ENCODE measurements at places on chromosomes 7 and 10.

- peak; percentile 46 for DNase-seq
Measured at GRCh38 chr10:25875556-25876165, 58.4 kb upstream of the MYO3A start.

DNA sequence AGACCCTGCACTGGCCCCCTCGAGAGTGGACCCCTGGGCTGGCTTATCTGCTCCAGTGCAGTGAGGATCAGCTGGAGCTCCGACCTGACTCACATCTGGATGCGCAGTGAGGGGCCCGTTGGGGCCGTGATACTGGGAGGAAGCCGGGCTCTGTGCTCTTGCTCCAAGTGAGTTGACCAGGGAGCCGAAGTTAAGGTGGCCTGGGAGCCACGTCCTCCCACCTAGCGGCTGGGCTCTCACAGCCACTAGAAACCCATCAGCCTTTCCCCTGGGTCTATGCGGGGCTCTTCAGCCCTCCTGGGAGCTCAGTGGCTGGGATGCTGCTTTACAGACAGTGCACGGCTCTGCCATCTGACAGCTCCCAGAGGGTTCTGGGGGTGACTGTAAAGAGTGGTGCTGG is 9.1 kb downstream of the ALKBH4 start:
- DNase-seq = no peak

GRCh38 chr10:75717126-75717916 is 285.9 kb downstream of the LRMDA start:
- DNase-seq = peak; percentile 1

- DNase-seq = no peak
Measured at GRCh38 chr10:129761197-129761972, 202.7 kb downstream of the EBF3 start.

- no peak for DNase-seq
Measured at GRCh38 chr10:124142960-124143359, 49.6 kb upstream of the CHST15 start.

DNA sequence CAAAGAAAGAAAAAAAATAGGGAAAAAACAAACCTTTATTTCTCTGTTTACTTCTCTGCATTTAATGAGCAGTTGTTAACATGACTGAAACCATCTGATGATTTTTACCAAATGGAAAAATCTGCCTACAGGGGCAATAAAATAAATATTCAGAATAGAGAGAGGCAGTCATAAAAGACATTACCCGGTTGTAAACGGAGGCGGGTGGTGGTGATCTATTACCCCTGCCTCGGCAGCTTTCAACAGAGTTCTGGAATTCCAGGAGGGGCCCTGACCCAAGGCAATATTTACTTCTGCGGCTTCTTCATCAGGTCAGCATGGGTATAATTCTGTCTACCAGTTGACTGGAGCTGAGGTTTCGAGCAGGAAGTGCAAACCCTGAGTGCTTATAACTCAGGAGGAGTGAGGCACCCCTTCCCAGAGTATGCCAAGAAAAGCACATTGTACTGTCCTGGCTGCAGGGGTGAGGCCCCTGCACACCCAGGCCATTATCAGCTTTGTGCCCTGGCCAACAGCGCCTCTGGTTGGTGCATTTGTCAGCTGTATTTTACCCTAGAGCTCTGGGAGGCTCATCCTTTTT is 8.2 kb upstream of the CXCL12 start:
- peak; percentile 82 for DNase-seq

DNA sequence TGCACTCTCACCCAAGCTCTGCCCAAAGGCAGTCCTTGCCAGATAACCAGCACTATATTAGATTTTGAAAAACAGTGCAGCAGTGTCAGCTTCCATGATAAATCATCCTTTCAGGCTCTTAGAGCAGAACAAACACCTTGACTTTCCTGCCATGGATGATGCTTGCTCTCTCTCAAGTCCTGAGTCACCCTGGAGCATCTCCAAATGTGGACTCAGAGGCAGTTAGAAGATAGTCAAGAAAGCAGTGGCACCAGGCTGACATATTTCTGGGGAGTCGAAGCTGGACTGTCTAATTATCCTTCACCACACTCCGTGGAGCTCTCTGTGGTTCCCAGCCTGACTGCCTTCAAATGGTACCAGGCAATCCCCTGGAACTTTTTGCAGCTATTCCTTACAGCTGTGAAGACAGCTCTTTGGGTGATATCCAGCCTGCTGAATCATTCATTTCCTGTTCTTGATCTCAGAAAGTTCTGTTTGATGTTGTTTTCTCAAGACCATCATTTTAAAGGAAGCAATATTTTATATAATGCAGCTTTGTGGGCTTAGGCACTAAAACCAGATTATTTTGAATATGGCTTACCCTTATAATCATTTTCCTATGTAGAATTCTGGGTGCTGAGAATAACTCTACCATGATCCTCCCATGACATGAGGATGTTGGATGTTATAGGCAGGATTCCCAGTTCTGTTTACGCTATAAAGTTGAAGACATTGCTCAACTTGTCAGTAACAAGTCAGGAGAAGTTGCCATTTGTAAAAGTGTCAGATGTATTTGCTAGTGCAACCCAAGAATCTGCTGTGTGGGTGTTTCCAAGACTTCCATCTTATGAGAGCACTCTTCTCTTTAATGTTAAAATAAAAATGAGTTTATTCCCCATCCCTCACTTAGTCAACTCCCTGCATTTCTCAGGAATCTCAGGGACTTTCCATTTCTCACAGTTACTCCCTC is 233.8 kb downstream of the C7orf25 start:
- peak; percentile 75 for DNase-seq

DNA sequence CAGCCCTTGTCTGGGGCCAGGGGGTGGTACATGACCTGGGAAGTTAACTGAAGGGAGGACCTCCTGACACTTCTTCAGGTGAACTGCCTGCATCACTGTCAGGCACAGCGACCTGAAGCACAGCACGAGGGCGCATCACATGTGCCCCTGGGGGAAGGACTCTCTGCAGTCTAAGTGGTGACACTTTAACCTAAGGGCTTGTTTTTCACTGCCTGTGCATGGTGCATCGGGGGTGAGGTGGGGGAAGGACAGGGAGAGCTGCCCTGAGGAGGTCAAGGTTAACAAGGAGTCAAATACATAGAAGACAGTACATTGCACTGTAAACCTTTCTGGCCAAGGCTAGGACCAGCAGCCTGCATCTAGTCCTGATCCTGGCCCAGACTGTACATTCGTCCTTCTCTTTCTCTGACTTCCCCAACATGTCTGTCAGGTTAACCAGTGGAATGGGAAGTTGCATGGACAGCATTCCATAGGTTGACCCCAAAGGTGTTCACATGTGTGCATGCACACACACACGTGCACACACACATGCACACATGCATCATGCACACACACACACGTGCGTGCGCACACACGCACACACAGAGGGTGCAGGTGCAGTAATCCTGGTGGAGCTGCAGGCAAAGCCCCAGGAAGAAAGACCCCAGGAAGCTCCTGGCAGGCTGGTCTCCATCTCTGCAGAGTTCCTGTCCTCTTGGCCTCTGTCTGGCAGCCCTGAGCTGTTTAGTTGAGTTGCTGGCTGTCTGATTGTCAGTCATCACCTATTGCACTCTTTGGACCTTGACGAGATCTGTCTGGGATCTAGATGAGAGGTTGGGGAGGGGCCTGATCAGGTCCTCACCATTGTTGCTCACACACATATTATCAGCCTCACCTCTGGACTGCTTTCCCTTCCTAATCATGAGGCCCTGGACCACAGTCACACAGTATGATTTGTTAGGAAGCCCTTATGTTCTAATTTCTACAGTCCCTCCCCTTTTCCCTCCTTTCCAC is 37.8 kb downstream of the WDFY4 start:
- no peak for DNase-seq

GRCh38 chr10:108556186-108556585 is 1367.1 kb downstream of the XPNPEP1 start:
- DNase-seq = peak; percentile 22

- DNase-seq = no peak
Measured at GRCh38 chr10:114821915-114822443, 399 bp downstream of the FHIP2A start.

DNA sequence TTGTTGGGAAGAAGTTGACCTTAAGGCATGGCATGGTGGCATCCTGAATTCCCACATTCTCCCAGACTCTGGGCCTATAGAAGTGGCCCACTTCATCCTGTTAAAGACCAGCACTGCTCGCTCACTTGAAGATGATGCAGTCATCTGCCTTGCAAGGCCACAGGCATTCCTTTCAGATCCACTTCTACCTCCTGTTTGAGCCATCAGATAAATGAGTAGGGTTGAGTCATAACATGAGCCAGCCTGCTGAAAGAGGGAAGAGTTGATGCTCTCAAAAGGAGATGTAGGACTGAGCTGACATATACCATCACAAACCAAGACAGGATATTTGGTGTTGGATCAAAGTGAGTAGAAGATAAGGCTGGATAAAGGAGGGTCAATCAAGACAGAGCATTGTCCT is 1.5 kb upstream of the EBLN1 start:
- peak; percentile 4 for DNase-seq

DNA sequence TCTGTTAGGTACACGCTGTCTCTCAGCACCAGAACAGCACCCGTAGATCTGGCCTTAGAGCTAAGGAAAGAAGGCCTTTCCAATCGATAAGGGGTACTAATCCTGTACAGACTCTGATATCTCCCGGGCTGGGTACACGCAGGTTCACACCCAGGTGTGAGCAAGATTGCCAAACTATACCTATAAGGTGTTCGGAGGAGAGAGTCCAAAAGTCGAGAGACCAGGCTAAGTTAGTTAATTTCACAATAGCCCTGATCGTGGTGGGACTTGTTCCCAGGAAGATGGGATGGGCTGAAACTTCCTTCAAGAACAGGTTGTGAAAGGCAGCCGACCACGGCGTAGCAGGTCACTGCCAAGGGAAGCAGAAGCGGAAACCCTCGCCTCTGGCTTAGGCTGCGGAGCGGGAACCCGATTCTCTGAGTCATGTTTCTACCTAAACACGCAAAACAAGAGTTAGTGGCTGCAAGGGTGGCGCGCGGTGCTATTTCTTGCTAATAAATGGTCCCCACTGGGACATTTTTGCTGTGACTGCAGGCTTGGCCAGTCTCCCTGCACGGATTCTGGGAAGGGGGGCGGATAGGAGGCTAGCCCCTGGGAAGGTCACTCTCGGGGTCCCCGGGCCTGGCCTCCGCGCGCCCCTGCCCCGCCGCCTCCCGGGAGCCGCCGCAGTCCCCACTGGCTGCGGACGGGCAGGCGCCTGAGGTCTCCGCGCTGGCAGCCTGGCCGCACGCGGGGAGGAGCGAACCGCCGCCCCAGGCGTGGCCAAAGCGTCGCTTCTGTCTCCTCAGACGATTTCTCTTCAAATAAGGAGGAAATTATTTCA is 75.4 kb upstream of the PDSS1 start:
- DNase-seq = peak; percentile 3

GRCh38 chr7:156751319-156751718 is 110.7 kb downstream of the RNF32 start:
- DNase-seq = peak; percentile 74

- DNase-seq = no peak
Measured at GRCh38 chr7:53350241-53350640, 314.8 kb downstream of the POM121L12 start.

GRCh38 chr7:63029207-63029522 is 969.5 kb upstream of the ZNF722 start:
- no peak for DNase-seq

- DNase-seq = peak; percentile 75
Measured at GRCh38 chr7:129144095-129144833, at the start of gene TSPAN33. TSPAN33 (plus strand) TSS chr7:129144707; CDS start chr7:129144981, 274 bp downstream.

DNA sequence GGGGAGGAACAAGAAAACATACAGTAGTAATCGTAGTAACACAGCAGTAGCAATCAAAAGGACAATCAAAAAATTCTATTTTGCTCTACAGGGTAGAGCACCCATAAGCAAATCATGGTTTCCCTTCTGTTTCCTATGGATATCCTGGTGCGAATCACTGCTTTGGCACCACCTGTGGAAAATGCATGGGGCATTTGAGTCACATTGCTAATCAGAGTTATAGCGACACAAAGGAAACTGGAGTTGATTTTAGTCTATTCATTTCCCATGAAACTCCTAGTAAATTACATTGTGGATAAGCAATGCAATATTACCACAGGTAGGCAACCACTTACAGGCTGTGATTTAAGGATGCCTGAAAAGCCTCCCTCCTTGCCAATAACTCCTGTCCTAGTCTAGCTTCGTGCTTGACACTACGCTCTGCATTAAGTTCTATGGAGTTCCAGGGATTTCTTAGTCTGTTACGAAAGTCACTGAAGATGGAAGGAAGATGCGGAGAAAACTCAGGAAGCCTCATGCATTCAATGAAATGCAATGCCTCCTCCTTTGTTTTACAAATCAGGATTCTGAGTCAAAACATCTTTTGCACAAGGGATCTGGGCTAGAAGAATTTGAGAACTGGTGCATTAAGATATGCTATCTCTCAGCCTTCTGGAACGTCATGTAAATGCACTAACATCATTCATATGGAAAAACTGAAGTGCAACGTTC is 188.4 kb downstream of the DGKI start:
- no peak for DNase-seq

- DNase-seq = no peak
Measured at GRCh38 chr10:111246136-111246535, 169.3 kb downstream of the ADRA2A start.

GRCh38 chr7:111229916-111230315 is 139.0 kb downstream of the LRRN3 start:
- DNase-seq = peak; percentile 76

DNA sequence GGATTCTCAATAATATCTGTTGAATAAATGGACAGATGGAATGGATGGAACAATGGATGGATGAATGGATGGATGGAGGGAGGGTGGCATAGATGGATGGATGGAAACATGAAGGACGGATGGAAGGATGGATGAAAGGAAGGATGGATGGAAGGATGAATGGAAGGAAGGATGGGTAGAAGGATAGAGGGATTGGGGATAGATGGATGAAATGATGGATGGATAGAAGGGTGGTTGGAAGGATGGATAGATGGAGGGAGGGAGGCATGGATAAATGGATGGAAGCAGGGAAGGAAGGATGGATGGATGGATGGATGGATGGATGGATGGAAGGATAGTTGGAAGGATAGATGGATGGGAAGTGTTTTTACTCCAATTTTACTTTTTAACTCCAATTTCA is 35.4 kb downstream of the AKR1B15 start:
- DNase-seq = no peak

DNA sequence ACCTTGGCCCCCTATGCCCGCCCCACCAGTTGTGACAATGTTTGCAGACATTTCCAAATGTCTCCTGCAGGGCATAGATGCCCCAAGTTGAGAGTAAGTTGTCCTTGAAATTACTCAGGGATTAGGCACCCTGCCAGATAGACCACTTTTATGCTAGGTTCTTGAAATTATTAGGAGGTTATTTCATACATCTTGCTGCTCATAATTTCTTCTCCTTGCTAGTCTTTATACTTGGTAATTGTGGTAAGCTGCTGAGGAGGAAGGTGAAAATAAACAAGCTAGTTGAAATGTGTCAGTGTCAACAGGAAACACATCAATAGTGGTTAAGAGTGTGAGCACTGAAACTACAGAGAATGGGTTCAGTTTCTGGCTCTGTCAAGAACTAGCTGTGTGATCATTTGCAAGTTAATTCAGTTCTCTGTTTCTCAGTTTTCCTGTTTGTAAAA is 63.7 kb upstream of the AOAH start:
- no peak for DNase-seq

All from EH (cell line).